ENCODE measurements at places on chromosomes 5 and 9.

GRCh38 chr9:80538976-80539375 is 967.2 kb downstream of the TLE4 start:
- no peaks in the 10 kb centered on the region for H3K27me3 ChIP-seq
- H3K4me1 ChIP-seq = no peaks in the 10 kb centered on the region
- H3K36me3 ChIP-seq = no peaks in the 10 kb centered on the region
- H3K27ac ChIP-seq = no peak overlapping the region

DNA sequence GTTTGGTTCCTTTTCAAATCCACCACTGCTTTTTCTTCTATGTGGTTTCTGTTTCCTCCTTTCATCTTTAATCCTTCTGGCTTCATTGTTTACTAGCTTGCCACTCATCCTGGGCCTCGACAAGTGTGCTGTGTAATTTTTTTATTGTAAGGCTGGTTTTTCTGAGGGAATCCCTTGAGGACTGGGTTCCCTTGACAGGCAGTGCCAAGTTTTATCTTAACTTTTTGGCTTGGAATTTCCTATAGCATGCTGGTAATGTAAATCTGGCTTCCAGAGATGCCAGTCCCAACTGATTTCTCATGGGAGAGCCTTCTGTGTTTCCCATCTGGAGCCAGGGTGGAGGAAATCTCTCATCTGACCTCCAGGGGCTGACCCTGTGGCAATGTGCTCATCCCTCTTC is 184.7 kb downstream of the ROR2 start:
- no peak overlapping the region for H3K4me3 ChIP-seq
- no peaks in the 10 kb centered on the region for H3K27me3 ChIP-seq
- no peak for DNase-seq
- no peaks in the 10 kb centered on the region for H3K36me3 ChIP-seq
- H3K4me1 ChIP-seq = peaks cover 5% of the 10 kb centered on the region

DNA sequence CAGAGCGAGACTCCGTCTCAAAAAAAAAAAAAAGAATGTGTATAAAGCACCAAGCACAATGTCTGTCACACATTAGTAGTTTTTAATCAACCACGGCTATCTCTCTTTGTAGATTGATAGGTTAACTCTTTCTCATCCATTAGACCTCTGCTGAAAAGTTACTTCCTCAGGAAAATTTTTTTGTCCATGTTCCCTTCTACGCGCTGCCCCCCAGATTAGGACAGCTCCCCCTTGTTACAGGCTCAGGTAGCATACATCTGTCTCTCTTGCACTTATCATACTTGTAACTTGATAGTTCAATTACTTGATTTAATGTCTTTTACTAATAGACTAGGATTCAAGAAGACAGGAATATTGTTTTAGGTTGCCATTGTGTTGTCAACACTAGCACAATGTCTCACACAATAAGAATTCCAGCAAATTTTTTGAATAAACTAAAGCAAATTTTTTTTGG is 1.5 kb downstream of the SPDL1 start:
- no peak overlapping the region for H3K4me3 ChIP-seq
- H3K27me3 ChIP-seq = no peaks in the 10 kb centered on the region
- H3K27ac ChIP-seq = no peak overlapping the region
- H3K4me1 ChIP-seq = no peaks in the 10 kb centered on the region

DNA sequence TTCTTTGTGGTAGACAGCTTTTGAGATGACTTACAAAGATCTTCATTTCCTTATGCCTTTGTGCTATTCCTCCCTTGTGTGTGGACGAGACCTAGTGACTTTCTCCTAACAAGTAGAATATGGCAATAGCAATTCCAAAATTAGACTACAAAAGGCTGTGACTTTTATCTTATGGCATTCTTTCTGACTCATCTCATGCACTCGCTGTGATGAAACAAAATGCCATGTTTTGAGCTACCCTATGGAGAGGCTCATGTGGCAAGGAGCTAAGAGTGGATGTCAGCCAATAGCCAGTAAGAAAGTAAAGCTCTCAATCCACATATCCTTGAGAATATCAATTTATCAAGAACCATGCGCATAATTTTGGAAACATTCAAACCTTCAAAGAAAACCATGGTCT is 380.5 kb upstream of the SMC2 start:
- H3K4me1 ChIP-seq = no peaks in the 10 kb centered on the region
- no peak overlapping the region for H3K4me3 ChIP-seq
- no peak for DNase-seq
- H3K36me3 ChIP-seq = no peaks in the 10 kb centered on the region

DNA sequence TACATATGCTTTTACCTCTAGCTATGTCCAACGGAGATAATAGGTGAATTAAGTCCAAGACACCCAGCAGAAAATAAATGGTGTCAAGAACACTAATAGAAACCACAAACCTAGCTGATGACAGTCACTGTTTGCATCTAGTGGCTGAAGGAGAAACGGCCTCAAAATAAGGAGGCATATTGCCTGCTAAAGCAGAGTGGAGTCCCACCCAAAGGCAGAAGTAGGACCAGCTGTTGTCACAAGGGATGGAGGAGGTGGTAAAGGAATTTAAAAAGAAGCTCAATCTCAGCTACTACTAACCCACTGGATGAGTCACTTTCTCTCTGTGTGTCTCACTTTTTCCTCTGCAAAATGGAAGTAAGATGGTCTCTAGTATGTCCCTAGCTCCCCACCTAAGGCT is 224.3 kb downstream of the GRIA1 start:
- H3K36me3 ChIP-seq = no peaks in the 10 kb centered on the region
- H3K4me1 ChIP-seq = no peaks in the 10 kb centered on the region
- no peak overlapping the region for H3K4me3 ChIP-seq
- H3K27me3 ChIP-seq = no peaks in the 10 kb centered on the region

- H3K27ac ChIP-seq = no peak overlapping the region
- H3K27me3 ChIP-seq = no peaks in the 10 kb centered on the region
- DNase-seq = no peak
- no peaks in the 10 kb centered on the region for H3K4me1 ChIP-seq
These were observed 25.8 kb downstream of the LYSMD3 start for GRCh38 chr5:90503596-90503995.

GRCh38 chr9:82621447-82621846 is 441.5 kb downstream of the RASEF start:
- no peaks in the 10 kb centered on the region for H3K27me3 ChIP-seq
- no peaks in the 10 kb centered on the region for H3K4me1 ChIP-seq
- no peaks in the 10 kb centered on the region for H3K36me3 ChIP-seq
- no peak for DNase-seq
- H3K4me3 ChIP-seq = no peak overlapping the region

GRCh38 chr5:127551410-127552041 is 34.1 kb downstream of the PRRC1 start:
- no peaks in the 10 kb centered on the region for H3K27me3 ChIP-seq
- H3K4me1 ChIP-seq = no peaks in the 10 kb centered on the region
- no peaks in the 10 kb centered on the region for H3K36me3 ChIP-seq
- no peak overlapping the region for H3K27ac ChIP-seq
- no peak overlapping the region for H3K4me3 ChIP-seq
- no peak for DNase-seq

- H3K4me1 ChIP-seq = peaks cover 42% of the 10 kb centered on the region
- H3K27me3 ChIP-seq = no peaks in the 10 kb centered on the region
- H3K27ac ChIP-seq = peak overlapping the region; percentile 66
- no peaks in the 10 kb centered on the region for H3K36me3 ChIP-seq
These were observed 219.0 kb downstream of the AOPEP start for GRCh38 chr9:94945197-94946144.

DNA sequence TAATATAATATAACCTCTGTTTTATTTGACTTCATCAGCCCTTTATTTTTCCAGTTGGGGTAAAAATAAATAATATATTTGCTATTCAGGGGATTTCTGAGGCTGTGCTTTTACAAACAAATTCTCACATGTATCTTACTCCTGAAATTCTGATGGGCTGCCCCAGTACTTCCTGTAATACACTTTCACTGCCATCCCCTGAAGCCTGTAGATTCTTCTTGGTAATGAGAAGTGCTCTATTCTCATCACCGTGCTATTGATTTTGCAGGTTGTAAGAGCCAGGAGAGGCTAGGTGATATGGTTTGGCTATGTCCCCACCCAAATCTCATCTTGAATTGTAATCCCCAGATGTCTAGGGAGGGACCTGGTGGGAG is 91.9 kb upstream of the CEP78 start:
- no peaks in the 10 kb centered on the region for H3K4me1 ChIP-seq
- DNase-seq = no peak
- H3K27ac ChIP-seq = no peak overlapping the region
- H3K27me3 ChIP-seq = no peaks in the 10 kb centered on the region
- H3K36me3 ChIP-seq = no peaks in the 10 kb centered on the region

GRCh38 chr5:175746851-175747250 is 89.0 kb downstream of the HRH2 start:
- no peaks in the 10 kb centered on the region for H3K36me3 ChIP-seq
- H3K27ac ChIP-seq = no peak overlapping the region
- no peak overlapping the region for H3K4me3 ChIP-seq
- H3K27me3 ChIP-seq = no peaks in the 10 kb centered on the region
- peaks cover 11% of the 10 kb centered on the region for H3K4me1 ChIP-seq
- no peak for DNase-seq

- no peak overlapping the region for H3K4me3 ChIP-seq
- H3K36me3 ChIP-seq = no peaks in the 10 kb centered on the region
- peak overlapping the region; percentile 4 for H3K27ac ChIP-seq
- no peak for DNase-seq
- H3K27me3 ChIP-seq = no peaks in the 10 kb centered on the region
These were observed 198.7 kb upstream of the KLF9 start for GRCh38 chr9:70613024-70613768.

All from esophagus squamous epithelium (tissue), 5 donors.